ENCODE measurements at places on chromosomes 12 and 14.

DNA sequence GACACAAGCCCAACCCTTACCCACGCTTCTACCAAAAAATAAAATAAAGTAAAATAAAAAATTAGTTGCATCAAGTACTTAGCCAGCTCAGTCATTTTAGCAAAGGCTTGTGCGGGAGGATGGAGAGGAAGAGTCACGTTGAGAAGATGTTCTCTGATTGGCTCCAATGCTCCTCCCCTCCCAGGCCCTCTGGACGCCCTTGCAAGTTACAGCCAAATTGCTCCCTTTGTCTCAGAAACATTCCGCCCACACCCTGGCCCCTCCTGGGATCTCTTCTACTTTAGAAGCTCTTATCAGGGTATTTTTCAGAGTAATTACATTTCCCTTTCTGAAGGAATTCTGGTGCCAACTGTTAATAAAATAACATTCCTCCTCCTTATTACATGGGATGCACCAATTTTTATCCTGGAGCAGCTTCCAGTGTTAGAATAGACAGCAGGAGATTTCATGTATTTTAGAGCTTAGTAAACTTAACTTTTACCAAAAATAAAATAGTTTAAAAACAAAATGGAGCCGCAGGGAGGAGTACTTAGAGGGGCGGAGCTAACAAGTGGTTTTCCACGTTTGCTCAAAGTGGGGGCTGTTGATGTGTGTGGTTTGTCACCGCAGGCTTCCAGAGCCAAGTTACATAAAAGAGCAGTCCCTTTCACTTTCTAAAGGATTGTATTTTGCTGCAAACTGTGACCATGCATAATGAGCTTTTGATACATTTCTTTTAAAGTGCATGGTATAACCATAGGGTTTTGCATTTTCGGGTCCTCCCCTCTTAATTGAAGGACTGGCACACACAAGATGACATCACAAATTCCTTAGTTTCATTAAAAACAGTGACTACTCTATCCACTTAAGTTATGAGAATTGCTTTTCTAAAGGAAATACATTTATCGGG is 71.7 kb upstream of the RAP1B start:
- peak; percentile 62 for DNase-seq

DNA sequence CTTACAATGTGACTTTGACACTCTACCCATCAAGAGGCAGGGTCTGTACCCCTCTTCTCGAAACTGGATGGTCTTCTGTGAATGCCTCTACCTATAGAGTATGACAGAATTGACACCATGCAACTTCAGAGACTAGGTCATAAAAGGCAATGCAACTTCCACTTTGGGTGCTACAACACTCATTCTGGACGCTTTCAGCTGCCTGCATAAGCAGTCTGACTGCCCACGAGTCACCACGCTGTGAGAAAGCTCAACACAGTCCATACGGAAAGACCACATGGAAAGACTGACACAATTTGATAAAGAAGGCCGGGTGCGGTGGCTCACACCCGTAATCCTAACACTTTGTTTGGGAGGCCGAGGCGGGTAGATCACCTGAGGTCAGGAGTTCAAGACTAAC is 14.9 kb downstream of the SLC7A7 start:
- DNase-seq: no peak

DNA sequence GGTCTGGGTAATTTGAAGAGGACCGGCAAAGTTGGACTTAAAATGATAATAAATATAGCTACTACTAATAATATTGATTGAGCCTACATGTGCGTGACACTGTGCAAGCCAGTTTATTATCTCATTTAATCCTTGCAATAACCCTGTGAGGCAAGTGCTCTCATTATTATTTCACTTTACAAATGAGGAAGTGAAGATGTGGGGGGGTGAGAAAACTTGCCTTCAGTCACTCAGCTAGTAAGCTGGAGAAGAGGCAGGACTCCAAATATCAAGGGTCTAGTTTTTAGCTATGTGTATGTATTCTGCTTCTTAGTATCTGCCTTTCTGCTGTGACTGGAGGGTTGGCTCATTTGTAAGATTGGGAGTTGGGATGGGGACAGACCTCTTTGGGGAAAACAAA is 39.2 kb downstream of the NPAS3 start:
- DNase-seq: no peak

DNA sequence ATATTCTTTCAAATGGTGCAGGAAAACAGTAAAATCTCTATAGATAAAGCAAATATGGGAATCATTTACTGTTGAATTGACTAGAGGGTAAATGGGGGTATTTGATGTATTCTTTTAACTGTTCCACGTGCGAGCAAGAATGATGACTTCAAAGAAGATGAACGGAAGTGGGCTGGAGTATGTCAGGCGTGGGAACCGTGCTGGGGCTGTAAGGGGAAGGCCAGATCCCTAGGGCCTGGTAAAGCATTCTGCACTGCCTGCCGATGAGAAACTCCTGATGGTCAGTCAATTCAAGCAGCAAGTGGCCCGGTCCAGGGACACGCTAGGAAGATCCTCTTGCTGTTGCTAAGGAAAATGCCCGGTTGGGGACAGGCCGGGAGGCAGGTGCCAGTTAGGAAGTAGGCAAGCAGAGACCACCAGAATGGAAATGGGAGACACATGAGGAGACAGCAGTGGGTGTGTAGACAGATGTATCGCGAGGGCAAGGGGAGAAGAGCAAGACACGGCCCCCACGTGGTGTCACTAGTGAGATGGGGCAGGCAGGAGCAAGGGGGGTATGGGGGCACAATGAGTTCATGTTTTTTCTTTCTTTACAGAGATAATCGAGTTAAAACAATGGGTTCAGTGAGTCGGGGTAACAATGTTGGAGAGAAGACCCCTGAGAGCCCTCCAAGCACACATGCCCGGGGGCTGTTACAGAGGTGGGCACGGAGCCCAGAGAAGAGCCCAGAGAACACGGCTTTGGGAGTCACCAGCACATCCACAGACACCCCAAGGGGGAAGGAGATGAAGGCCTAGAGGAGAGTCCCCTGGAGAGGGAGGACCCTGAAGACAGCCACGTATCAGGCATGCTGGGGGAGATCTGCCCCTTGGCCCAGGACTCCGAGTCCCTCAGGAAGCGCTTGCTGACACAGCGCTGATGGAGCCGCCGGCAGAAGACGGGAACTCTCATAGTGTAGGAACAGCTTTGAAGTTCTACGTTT is 37.2 kb downstream of the FBXO21 start:
- no peak for DNase-seq

- DNase-seq: no peak
Observed at GRCh38 chr14:82587226-82587625, 1053.6 kb upstream of the SEL1L start.
